ENCODE measurements at places on chromosomes 7 and 10.

DNA sequence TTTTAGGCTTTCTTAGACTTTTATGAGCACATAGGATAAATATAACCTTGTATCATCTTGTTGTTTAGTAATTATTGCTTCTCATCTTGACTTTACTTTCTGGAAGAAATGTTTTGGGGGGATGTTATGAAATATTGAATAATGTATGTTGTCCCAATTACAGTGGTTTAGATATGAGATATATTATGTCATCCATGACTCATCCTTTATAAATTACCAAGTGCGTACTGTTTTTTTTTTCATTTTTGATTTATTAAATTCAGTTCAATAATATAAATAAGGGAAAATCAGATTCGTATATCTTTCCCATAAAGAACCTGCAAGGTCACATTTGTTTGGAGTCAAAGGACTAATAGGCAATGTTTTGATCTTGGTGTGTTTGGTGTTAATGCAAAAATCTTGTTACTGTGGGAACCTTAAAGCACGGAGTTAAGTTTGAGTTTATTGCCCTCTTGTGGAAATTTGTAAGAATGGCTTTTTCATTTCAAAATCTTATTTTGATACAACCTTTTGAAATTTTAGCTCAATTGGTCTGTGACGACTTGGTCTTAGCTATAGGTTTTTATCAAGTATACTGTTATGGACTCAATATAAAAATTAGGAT lies 108.6 kb downstream of the SRI start:
- peak; percentile 78 for DNase-seq

- no peak for DNase-seq
These were observed 165.9 kb upstream of the SH2B2 start for GRCh38 chr7:102120666-102121195.

DNA sequence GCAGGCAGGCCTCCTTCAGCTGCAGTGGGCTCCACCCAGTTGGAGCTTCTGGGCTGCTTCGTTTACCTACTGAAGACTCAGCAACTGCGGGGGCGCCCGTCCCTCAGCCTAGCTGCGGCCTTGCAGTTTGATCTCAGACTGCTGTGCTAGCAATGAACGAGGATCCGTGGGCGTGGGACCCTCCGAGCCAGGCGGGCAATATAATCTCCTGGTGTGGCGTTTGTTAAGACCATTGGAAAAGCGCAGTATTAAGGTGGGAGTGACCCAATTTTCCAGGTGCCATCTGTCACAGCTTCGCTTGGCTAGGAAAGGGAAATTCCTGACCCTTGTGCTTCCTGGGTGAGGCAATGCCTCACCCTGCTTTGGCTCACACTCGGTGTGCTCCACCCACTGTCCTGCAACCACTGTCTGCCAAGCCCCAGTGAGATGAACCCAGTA lies 159.2 kb upstream of the FOXP2 start:
- no peak for DNase-seq

- DNase-seq: no peak
These were observed 634.4 kb downstream of the GATA3 start for GRCh38 chr10:8688881-8689280.

- no peak for DNase-seq
These were observed 45.0 kb downstream of the ARMH3 start for GRCh38 chr10:102010961-102011360.

DNA sequence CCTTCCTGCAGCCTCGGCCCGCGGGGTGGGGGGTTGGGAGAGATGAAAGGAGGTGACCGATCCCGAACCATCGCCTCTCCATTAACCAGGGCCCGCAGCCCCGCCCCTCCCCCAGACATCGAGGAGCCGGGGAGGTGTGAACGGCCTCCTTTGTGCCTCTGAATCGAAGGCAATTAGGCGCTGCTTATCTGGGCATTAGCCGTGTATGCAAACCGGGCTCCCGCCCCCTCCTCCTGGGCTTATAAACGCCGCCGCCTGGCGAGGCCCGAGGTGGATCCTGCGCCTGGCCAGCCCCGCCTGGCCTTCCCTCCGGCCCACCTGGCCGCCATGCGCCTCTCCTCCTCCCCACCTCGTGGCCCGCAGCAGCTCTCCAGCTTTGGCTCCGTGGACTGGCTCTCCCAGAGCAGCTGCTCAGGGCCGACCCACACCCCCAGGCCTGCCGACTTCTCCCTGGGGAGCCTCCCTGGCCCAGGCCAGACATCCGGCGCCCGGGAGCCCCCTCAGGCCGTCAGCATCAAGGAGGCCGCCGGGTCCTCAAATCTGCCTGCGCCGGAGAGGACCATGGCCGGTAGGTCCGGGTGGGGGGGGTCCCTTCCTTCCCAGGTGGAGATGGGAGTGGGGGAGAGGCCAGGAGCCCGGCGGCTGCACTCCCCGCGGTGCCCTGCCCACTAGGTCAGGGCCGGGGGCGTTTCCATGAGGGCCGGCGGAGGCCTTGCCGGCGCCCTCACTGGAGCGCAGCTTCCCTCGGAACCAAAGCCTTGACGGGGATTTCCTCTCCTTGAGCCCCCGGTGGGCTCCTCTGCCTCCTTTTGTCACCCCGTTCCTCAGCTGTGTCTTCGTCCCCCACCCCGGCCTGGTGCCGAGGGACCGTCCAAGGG lies at the start of gene VENTX:
Gene VENTX (plus strand): TSS at position 268 of the 878 bp plus-strand sequence. CDS start 60 bp downstream, at position 328.
- DNase-seq: no peak

GRCh38 chr10:93061594-93062513 lies 1.3 kb downstream of the CYP26C1 start:
- DNase-seq: peak; percentile 79

DNA sequence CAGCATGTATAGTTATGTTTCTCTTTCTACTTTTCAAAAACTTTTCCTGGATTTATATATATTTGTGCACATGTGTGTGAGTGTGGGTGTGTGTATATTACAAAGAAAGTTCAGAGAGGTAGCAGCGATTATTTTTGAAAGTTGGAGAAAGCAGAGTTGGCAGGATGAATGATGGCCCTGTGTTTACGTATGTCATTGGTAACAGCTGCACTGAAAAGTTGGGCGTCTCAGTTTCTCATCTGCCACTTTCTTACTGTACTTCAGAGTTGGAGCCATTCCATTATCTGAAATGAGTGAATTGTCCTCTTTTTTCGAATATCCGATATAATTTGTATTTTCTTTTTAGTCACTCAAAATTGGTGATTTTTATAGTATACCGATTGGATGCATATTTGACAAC lies 172.2 kb downstream of the CDK14 start:
- DNase-seq: no peak

GRCh38 chr7:128108641-128109423 lies 77.6 kb upstream of the LRRC4 start:
- DNase-seq: no peak

- DNase-seq: no peak
These were observed 414.9 kb downstream of the GLRX3 start for GRCh38 chr10:130550952-130551674.

- DNase-seq: no peak
These were observed 544.2 kb downstream of the CNTNAP2 start for GRCh38 chr7:146660839-146661238.

- DNase-seq: peak; percentile 64
These were observed 94.4 kb upstream of the STEAP4 start for GRCh38 chr7:88401009-88401623.

DNA sequence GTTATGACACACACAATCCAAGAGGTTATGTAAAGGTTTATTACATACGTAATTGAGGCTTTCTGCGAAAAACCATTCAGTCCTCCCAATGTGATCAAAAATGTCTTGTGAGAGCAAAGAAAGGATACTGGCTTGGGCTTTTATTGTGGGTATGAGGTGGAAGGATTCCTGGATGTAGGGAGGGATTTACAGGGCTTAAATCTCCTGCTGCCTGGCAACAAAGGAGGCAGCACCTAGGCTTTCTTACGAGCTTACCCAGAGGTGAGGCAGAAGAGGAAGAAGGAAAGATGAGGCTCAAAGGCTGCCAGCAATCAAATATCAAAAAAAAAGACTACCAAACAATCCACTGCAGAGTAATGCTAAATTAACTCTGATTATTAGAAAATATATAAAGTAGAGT lies 1149.5 kb upstream of the POT1 start:
- DNase-seq: no peak

DNA sequence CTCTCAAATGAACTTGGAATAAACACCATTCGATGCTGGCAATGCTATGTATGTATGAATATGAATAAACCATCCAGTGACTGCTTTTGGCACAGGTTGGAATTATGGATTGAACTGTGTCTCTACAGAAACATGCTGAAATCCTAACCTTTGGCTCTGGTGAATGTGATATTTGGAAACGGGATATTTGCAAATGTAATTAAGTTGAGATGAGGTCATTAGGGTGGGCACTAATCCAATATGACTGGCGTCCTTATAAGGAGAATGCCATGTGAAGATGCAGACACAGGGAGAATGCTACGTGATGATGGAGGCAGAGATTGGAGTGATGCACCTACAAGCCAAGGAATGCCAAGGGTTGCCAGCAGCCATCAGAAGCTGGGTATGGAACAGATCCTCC lies 3.4 kb upstream of the ACTR3B start:
- no peak for DNase-seq

- DNase-seq: no peak
These were observed 60.4 kb downstream of the KLRG2 start for GRCh38 chr7:139423091-139423490.

- DNase-seq: no peak
These were observed 249.2 kb downstream of the SFMBT2 start for GRCh38 chr10:7161484-7162250.

- no peak for DNase-seq
These were observed 10.2 kb upstream of the IL2RA start for GRCh38 chr10:6072215-6072934.

DNA sequence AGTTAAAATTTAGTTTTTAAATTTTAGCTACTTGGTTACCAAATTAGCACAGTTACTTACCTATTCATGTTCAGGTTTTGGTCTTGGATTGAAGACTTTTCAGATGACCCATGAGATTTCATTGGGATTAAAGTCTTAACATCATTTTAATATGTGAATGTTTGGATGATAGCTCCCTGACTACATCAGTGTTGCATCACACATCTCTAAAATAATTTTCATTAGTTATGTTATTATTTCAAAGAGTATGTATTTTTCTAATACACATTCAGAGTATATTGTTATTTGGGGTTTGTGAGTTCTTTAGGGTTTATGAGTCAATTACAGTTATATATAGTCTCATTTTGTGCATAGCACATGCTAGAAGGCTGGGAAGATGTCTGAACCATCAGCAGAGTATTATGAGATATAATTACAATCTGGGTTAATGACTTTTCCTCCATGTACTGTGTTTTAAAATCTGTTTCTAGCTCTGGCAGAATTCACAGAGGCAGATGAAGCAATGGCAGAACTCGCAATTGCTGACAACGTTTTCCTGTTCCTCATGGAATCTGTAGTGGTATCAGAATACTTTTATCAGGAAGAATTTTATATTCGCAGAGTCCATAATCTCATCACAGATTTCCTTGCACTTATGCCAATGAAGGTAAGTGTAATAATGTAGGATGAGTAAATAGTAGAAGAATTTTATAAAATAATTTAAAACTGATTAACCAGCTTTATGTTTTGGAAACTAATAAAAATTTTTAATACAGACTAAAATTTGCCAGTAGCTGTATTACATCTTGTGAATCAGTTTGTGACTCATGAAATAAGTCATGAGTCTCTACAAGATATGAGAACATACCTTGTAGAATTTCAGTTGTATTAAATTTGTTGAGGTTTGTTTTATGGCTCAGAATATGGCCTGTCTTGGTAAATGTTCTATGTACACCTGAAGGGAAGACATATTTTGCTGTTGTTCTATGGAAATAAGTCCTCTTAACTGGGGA lies 26.9 kb downstream of the NUP205 start:
- DNase-seq: no peak

All from DMS53 (cell line).